ENCODE measurements at places on chromosomes 4 and X. TPM values are rescaled to one million over a fixed set of nuclear protein-coding genes. Genes with fewer than 3 reads are reported as not detected.

DNA sequence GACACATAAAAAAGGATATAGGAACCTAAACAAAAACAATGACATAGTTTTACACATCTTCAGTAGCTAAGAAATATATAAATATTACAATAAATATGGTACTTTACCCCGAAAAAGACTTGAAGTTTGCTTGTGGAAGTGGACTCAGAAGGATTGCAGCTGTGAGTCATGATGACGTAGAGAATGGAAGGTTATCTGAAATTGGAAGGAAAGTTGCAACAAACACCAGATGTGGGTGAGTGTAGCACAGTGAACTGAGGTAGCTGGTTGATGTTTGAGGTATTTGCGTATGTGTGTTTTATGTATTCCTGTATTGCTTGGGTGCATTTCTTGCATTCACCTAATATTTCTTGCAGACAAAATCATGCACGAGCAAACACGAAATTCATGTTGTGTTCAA lies 113.0 kb downstream of the ARX start:
- DNase-seq = peak; percentile 3

DNA sequence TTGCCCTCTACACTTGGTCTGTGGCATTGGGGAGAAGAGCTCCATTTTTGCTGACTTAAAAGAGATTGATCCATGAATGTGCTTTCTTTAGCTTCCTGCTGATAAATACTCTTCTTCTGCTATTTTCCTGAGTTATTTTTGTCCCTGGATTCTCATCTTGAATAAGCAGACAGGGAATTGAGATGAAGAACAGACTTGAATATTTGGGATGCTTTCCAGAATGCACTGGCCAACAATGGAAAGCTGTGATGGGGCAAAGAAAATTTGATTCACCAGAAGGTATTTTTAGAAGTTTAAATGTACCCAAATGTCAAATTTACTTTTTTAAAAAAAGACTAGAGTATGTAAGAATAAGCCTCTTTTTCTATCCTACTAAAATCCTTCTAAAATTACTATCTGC lies 309.9 kb upstream of the PPP1R2C start:
- DNase-seq = no peak

- peak; percentile 11 for DNase-seq
Observed at GRCh38 chr4:113355550-113356371, 306.3 kb downstream of the ANK2 start.

DNA sequence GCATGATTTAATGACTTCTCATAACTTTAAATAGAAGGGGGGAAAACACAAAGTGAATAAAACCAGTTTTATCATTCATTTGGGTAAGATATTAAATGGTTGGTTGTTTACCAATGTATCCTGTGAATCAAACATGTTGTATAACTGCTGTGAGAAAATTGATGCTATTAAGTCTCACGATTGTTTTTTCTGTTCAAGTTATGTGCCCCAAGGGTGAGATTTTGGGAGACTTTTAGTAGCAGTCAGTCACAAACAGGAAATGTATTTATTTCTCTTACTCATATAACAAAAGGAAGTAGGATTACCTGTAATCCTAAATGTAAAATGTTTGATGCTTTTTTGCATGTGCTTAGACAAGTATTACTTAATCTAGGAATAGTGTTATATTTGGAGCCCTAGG lies 39.2 kb downstream of the MTHFD2L start:
- DNase-seq = no peak

- no peak for DNase-seq
Observed at GRCh38 chr4:115228851-115229250, 115.4 kb upstream of the NDST4 start.

DNA sequence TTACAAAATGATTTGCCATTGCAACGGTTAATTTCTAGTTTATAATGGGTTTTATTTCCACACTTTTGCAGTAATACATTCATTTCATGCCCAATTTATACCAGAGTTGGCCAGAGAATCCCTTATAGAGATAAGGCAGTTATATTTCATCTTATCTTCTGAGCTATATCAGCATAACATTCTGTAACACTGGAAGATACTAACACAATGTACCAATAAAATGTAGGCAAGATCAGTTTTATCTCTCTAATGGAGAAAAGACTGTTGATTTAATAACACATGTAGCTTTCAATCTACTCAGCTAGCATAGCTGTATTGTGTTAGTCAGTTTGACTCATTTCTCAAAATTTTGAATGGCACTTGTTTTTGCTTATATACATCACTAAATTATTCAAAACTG lies 738.6 kb downstream of the TRAM1L1 start:
- no peak for DNase-seq

- DNase-seq = no peak
Observed at GRCh38 chr4:15563871-15564270, 91.3 kb downstream of the FBXL5 start.

GRCh38 chrX:129556806-129557315 lies 16.8 kb downstream of the OCRL start:
- no peak for DNase-seq

DNA sequence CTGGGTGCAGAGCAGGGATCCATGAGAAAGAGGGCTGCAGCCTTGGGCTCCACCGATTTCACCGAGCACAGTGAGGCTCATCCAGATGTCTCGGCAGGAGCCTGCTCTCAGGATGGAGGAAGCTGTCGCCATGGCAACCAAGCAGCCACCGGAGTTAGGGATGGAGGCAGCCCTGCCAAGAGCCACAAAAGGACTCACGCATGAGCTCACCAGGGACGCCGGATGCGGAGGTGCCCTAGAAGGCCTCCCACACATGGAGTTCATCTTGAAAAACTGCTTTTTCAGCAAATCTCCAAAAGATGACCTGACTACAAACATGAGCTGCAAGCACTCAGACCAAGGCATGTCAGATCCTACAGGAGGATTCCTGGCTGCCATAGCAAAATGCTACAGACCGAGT lies 90.7 kb downstream of the WFS1 start:
- DNase-seq = no peak

DNA sequence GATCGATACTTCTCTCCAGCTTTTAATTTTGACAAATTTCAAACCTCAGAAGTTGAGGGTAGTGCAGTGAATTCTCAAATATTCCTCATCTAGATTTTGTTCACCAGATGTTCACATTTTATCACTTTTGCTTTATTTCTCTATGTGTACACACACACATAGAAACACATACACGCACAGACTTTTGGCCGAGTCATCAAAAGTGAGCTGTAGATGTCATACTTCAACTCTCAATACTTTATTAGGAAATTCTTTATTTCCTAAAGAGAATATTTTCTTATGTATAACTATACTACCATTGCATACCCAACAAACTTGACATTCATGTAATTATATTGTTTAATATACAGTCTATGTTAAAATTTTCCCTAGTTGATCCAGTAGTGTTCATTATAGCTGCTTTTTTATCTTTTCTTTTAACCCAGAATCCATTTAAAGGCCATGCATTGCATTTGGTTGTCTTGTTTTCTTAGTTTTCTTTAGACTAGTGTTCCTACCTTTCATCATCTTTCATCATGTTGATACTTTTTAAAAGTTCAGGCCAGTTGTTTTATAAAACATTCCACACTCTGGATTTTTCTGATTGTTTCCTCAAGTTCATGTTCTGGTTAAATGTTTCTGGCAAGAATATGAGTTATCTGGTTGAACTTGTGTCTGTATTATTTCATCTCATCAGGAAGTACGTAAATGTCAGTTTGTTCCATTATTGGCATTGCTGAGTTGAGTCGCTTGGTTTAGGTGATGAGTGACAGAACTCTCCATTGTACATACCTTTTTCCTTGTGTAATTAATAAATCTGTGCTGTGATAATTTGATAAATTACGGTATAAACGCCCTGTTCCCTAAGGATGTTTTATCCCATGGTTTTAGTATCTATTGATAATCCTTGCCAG lies 94.1 kb upstream of the TLR2 start:
- no peak for DNase-seq

GRCh38 chr4:182805321-182805720 lies 111.9 kb downstream of the DCTD start:
- DNase-seq = no peak

DNA sequence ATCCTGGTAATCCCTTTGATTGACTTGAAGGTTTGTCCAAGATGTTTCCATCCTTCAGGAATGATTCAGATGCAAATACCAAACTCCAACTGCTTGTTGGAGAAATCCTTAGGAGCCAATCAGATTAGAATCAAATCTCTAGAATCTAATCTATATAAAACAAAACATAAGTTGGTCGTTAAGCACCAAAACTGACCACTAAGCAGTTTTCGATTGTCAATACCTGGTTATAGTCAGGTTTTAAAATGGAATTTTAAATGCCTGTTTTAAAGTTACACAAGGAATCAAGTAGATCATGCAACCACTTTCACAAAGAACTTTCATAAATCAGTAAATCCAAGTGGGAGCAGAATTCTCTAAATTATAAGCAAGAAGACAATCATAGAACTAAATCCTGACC lies 236.1 kb downstream of the PARM1 start:
- DNase-seq = no peak

DNA sequence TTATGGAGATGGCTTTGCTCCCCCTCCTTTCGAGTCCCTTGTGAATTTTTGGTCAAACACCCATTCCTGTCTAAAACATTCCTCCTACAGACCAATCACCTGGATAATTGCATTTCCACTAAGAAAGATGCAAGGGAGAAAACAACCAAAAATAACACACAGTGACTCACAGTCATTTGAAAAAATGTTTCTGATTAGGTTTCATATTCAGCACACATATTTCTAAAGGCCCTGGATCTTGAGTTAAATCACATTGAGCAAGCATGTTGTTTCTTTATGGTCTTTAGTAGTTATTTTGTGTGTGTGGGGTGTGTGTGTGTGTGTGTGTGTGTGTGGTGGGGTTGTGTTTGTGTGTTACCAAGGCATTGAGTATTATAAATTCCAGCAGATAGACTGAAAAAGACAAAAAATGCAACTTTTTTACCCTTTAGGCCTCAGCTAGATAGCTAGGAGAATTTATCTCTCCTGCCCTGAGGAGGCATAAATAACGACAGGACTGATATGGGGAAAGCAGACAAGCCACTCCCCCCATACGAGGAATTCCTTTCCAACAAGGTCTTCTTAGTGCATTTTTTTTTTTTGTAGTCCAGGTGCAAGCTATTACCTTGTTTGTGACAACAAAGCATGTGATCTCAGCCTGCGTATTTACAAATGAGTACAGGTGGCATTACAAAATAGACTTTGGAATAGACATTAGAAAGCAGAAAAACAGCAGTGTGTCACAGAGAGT lies 265.4 kb upstream of the ADGRL3 start:
- no peak for DNase-seq

- DNase-seq = no peak
Observed at GRCh38 chrX:71626576-71626975, 8.3 kb upstream of the CXCR3 start.

- no peak for DNase-seq
Observed at GRCh38 chr4:173288698-173289352, 45.3 kb downstream of the HMGB2 start.

DNA sequence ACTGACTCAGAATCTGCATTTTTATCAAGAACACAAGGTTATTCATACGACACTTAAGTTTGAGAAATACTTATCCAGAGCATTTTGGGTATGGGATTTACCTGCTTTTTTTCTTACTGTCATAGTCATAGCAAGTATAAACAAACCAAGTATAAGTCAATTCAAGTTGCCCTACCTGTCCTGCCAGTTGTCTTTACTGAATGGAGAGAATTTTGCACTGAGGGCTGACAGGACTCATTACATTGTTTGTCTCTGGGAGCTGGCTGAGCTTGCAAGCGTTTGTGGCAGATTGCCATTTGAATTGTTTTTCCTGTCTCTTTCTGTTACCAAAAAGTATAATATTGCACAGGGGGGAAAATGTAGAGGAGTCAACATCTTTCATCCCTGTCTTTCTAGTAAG lies 278.9 kb upstream of the MAGEC2 start:
- DNase-seq = no peak

DNA sequence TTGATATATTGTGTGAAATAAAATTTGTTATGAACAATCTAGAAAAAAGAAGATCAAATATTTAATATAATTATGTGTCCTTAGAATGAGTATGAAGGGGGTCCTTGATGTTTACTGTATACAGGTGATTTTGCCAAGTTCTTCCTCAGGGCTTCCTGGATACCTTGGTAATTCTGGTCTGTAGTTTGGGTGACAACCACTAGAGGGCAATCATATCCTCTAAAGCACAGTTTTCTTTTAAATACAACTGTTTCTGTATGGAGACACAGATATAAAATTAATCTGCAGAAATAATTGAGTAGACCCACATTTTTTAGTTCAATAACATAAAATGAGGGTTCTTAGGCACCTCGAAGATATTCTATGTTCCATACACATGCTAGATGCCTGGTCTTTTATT lies 157.7 kb downstream of the SPANXN1 start:
- DNase-seq = peak; percentile 1

DNA sequence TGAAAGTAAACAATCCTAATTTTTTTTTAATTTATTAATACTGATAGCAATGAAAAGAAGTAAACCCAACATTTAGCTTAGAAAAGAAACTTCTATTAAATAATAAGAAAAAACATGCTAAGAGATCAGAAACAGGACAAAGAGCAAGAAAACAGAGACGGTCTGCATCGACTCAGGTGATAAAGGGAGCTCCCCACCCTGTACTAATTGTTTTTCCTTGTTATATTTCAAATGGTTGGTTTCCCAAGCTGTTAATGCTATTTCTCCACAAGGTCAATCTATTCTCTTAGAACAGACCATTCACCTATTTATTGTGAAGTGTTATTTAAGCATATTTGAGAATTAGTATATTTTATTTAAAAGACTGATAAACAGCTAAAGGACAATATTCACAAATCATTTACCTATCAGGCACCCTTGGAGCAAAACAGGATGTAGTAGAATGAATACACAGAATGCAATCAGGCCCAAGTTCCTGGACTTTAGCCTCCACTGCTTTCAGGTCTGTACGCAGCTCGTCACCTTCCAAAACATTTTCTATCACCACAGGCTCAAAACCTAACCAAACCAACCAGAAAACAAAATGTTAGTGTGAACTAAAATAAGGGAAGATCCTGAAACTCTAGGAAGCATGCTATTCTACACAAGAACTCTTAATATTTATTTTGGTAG lies 5.5 kb downstream of the SEPSECS start:
- DNase-seq = no peak

DNA sequence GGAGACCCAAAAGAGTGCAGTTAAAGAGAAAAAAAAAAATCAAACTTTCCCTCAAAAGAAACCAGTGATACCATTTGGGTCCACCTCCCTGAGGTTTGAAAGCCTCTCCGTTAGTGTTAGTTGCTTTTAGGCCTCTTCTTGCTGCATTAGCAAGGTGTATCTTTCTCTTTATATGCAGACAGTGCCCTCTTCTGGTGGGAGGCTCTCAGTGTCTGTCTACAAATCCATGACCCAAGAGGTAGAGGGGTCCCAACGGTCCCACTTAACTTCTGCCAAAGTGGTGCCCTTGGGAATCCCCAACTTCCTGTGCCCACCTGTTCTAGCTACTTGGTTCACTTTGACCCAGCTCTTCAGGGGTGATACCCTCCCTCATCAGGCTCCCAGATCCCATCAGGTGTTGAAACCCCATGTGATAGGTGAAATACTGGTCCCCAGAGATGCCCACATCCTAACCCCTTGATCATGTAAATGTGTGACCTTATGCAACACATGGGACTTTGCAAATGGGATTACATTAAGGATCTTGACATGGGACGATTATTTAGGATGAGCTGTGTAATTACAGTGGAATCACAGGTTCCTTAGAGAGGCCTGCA lies 63.7 kb upstream of the CD99 start:
- peak; percentile 57 for DNase-seq

Gene AMTN
- polyA plus RNA-seq = 0.95 TPM

Gene SLC4A4
- polyA plus RNA-seq = not detected

Gene STK26
- polyA plus RNA-seq = 0.87 TPM

Gene MSANTD1
- polyA plus RNA-seq = 0.18 TPM

Gene ARMCX5
- 8.0 TPM for polyA plus RNA-seq

Gene DBET
- not detected for polyA plus RNA-seq

Gene PRR27
- not detected for polyA plus RNA-seq

Gene TRMT2B
- 18.3 TPM for polyA plus RNA-seq

Gene SYTL4
- 8.1 TPM for polyA plus RNA-seq

Gene USP17L29
- not detected for polyA plus RNA-seq

Gene FGF16
- 3.1 TPM for polyA plus RNA-seq
